ENCODE measurements at places on chromosomes 3 and 15.

DNA sequence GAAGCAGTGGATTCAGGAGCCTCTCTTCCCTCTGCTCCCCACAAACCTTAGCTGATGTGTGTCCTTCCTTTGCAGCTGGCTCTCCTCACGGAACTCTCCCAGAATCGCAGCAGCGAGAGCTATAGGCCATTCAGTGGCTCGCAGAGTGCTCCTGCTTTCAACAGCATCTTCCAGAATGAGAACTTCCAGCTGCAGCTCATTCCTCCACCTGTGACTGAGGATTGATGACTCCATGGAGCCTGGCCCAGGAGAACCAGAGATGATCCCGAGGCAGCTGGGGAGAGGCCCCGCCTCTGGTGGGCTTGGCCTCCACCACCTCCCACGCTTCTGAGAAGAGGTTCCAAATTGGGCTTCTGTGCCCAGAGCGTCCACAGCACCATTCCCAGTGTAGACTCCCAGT lies 101.1 kb downstream of the C3orf70 start:
- no peak for DNase-seq

DNA sequence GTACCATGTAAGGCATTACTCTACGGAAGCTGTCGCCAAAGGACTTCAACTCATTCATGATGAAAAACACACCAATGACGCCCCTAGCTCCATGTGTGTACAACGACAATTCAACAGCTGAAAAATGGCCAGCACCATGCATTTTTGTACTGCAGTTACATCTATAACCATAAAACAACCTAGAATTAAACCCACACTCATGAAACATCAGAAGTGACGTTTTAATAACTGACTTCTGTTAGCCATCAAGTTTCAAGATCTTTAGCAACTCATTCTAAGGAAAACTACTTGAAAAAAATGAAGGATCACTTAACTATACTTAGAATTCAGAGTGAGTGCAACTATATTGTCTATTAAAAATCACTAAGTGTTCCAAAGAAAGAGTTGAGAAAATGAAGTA lies 84.9 kb downstream of the RFTN1 start:
- no peak for DNase-seq

DNA sequence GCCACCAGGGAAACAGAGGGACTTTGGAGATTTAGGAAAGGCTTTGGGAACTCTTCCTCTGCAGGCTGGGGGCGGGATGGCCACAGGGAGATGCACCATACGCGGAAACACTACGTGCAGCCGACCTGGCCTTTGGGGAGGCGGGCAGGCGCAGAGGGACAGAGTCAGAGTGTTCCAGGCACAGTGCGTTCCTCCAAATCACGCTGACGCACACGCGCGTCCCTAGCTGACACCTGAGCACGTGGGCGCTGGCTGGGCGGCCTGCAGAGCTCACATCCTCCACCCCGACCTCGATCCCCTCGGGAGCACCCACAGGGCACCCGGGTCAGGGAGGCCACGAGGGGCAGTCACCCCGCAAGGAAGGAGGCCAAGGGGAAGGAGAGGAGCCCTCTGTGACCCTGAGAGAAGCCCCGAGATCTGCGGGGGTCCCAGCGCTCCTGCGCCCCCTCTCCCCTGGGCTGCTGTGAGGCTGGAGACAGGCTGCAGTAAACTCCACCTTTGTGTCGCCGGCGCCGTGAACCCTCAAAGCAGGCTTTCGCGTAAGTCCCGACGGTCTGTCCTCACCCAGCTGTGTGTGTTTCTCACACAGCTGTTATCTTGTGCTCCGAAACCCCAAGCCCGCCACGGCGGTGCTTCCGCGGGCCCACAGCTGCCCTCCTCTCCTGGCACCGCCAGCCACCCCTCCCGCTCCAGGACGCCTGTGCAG lies 196.3 kb downstream of the OCA2 start:
- no peak for DNase-seq

- no peak for DNase-seq
Observed at GRCh38 chr15:63112871-63113270, 8.8 kb upstream of the LACTB start.

DNA sequence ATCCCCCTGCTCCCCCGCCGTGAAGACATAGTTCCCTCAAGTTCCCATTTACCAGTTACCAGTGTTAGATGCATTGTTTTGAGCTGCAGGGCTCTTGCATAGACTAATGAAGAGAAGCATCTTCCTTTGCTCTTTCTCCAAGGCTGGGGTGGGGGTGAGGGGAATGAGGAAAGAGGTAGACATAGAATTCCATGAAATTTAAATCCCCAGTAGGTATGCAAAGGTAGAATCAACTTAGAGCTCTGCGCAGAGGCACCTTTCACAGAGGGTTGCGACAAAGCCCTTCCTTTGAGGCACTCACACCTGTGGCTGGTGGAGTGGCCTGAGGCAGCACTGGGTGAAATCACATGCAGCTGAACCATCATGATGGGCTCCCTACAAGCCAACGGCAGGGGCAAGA lies 101.3 kb downstream of the WDR76 start:
- no peak for DNase-seq

- DNase-seq = no peak
Observed at GRCh38 chr15:77824361-77825251, 191.9 kb upstream of the LINGO1 start.

DNA sequence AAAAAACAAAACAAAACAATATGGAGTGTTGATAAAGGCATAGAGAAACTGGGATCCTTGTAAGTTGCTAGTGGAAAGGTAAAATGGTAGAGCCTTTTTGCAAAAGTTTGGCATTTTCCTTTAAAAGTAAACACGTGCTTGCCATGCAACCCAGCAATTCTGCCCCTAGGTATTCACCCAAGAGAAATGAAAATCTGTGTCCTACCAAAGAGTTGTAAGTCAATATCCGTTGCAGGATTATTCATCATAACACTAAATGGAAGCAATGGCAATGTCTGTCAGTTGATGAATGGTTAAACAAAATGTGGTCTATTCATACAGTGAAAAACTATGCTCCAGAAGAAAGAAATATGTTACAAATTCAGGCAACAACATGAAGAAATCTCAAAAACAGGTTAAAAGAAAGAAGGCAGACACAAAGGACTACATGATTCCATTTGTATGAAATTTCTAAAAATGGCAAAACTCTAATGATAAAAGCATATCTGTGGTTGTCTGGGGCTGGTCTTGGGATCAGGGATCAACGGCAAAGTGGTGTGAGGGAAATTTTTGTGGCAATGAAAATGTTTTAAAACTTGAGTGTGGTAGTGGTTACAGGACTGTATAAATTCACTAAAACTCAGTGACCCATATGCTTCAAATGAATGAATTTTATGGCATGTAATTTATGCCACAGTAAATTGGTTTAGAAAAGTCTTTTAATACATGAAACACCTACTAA lies 229.6 kb downstream of the OPA1 start:
- DNase-seq = no peak

DNA sequence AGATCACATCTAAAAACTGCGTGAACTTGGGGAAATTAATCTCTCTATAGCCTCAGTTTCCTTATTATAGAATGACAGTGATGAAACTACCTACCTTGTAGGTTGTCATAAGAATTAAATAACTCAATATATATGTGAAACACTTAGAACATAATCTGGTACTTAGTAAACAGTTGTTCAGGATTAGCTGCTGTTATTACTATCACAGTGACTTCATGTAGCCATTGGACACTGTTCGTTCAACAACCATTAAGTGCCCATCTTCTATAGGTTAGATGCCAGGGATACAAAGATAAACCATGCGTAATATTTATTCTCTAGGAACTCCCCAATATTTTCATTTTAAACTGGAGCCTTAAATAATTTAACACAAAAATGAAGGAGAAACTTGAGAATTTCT lies 329.0 kb upstream of the PROK2 start:
- no peak for DNase-seq

DNA sequence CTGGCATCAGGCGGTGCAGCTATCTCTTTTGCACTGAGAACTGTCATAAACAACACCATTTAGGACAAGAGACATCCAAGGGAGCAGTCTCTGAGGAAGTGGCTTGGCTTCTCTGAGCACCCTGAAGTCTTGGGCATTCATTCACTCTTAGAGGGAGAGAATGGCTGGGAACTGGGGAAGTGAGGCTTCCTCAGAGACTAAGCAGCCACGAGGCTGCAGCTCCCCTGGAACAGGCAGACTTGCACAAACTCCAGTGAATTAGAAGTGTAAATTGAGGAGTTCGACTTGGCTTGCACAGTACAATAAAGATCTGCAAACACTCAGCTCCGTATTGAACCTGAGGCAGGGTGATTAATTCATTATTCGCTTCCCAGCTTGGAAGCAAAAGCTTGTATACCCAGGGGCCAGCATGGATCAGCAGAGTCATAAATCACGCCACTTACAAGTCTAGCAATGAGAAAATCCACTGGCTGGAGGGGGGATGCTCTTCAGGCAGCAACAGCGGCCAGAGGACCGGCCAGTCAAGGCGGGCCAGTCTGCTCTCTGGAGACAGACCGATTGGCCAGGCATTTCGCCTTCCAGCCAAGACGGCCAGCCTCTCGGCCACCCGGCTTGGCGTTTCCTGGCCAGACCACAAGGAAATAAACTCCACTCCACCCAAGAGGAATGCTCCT lies 118.8 kb upstream of the ADPGK start:
- peak; percentile 39 for DNase-seq

DNA sequence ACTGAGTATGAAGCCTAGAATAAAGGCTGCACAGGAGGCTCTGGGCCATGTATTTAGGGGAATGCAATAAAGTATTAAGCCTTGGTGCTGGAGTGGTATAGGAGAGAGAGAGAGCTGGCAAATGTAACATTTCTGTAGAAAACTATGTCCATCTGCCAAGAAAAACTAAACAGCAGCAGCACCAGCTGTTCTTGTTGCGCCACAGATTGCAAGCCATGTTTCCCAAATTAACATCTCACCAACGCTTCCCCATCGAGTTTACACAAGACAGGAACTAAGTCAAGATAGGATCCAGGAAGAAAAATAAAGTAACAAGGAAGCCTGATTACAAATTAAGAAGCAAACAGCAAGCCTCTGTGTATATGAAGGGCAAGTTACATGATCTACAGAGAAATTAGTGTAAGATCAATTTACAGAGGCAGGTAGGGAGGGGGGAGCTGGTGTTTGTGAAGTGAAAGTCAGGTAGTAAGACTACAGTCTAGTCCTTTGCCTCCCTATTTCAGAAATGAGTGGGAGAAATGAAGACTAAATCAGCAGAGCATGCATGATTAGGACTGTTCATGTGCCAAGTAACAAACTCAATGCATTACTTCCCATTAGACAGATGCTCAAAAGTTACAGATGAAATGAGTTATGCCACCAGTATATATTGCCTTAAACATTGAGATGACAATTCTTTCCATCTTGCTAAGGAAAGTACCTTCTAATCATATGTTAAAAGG lies 900.5 kb downstream of the EPHA3 start:
- DNase-seq = no peak

DNA sequence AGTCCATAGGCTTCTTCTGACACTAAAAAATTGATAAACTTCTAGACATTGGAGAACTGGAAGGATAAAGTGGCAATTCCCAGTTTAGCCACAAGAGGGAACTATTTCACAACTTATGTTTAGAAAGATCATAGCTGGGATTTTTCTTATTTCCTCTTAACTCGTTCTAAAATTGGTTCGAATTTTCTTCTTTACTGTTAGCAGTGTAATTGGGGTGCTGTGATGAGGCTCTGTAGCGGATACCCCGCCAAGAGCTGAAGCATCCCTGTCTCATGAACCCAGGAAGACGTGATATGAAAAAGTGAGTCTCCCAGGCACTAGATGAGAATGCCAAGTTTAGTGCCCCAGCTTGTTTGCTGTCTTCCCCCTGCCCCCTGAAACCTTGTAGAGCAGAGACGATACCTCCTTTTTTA lies 85.1 kb downstream of the PDCD6IP start:
- no peak for DNase-seq

- no peak for DNase-seq
Observed at GRCh38 chr3:9945358-9945757, 6.8 kb downstream of the PRRT3 start.

GRCh38 chr3:170811515-170811914 lies 58.5 kb downstream of the RPL22L1 start:
- no peak for DNase-seq

- DNase-seq = peak; percentile 37
Observed at GRCh38 chr3:52454250-52454937, 553 bp upstream of the TNNC1 start.

DNA sequence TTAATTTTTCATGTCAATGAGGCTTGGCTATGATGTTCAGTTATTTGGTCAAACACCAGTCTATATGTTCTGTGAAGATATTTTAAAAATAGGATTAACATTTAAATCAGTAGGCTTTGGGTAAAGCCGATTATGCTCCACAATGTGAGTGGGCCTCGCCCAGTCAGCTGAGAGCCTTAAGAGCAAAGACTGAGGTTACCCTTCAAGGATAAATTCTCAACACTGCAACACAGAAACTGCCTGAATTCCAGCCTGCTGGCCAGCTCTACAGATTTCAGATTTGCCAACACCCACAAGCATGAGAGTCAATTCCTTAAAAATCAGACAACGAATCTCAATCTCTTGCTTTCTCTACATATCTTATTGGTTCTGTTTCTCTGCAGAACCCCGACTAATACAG lies 188.3 kb downstream of the PLCH1 start:
- DNase-seq = no peak

- no peak for DNase-seq
Observed at GRCh38 chr3:16309558-16309957, 44.5 kb downstream of the OXNAD1 start.

GRCh38 chr15:40104865-40105516 lies 3.7 kb downstream of the BMF start:
- DNase-seq = peak; percentile 90

DNA sequence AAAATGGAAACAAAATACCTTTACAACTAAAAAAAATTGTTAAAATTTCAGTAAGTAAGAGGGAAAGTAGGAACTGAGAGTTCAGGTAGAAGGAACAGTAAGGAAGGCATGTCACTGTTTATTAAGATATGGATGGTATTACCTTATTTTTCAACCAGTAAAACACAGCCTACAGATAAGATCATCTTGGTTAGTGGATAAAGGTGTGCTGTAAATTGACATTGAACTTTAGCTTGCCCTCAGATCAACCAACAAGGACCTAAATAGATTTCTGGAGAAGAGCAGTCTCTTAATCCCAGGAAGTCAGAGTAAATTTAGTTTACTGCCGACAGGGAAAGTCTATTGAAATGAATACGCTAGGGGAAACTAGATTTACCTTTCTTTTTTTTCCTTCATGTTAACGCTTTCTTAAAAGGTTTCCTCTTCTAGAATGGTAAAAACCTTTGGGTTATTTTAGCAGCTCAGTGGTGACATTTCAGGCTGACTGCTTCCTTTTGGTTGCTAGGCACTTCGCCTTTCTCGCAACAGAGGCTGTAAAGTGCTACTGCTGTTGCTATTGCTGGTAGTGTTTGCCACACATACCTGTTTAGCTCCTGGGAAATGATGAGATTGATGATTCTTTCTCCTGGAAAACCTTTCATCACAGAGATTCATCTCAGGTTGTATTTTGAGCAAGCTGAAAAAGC lies 12.9 kb downstream of the DZIP3 start:
- DNase-seq = no peak

DNA sequence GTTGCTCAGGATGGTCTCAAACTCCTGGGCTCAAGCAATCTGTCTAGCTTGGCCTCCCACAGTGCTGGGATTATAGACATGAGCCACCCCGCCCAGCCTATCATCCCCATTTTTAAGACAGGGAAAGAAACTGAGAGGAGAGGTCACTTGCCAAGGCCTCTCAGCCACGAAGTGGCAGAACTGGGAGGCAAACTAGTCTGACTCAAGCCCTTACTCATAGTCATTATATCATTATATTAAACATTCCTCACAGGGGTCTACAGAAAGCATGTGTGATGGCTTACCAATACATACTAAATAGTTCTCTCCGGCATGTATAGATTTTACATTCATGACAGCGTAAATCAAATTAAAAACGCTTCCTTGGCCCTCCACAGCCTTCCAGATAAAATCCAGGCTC lies 62.0 kb upstream of the ZBTB38 start:
- no peak for DNase-seq
